Smooth muscle cell of bladder (primary cell): ENCODE measurements at places on chromosomes 3 and 15. TPM values are rescaled to one million over a fixed set of nuclear protein-coding genes. Genes with fewer than 3 reads are reported as not detected.

Gene RPSA
- total RNA-seq, result 1,430 and 2,248 TPM in 2 replicates

Gene SLC24A1
- 2.4 and 3.1 TPM in 2 replicates for total RNA-seq

Gene SNUPN
- total RNA-seq, result 33.4 and 43.4 TPM in 2 replicates

Gene CHST2
- 3.4 and 4.2 TPM in 2 replicates for total RNA-seq

Gene TFRC
- 1,389 and 2,476 TPM in 2 replicates for total RNA-seq

Gene CD200R1
- total RNA-seq, result under 0.01 TPM in 1 of 2 replicates, not detected in the other

Gene TM4SF18
- total RNA-seq, result under 0.01 and 0.92 TPM in 2 replicates

Gene RCCD1
- 7.3 and 11.0 TPM in 2 replicates for total RNA-seq

Gene PRKCD
- total RNA-seq, result 1.6 and 2.2 TPM in 2 replicates

Gene RPUSD2
- total RNA-seq, result 11.0 and 13.4 TPM in 2 replicates

Gene TTLL13
- total RNA-seq, result 0.09 and 0.14 TPM in 2 replicates

Gene ECE2
- not detected in 2 replicates for total RNA-seq

Gene ZNF660
- 2.1 and 2.6 TPM in 2 replicates for total RNA-seq

Gene ACOX2
- 23.3 and 25.8 TPM in 2 replicates for total RNA-seq

Gene GFM1
- 27.3 and 30.0 TPM in 2 replicates for total RNA-seq

Gene ARGFX
- not detected in 2 replicates for total RNA-seq

Gene PCLAF
- 14.7 and 32.0 TPM in 2 replicates for total RNA-seq

Gene BOC
- 8.4 and 8.7 TPM in 2 replicates for total RNA-seq

Gene APBA2
- total RNA-seq, result 5.2 and 17.8 TPM in 2 replicates

Gene ATP13A5
- not detected in 2 replicates for total RNA-seq

Gene PLS1
- 0.14 and 0.37 TPM in 2 replicates for total RNA-seq

Gene CCR9
- total RNA-seq, result not detected in 2 replicates

Gene ERC2
- total RNA-seq, result not detected in 2 replicates

Gene C3orf49
- not detected in 2 replicates for total RNA-seq

Gene CD200
- total RNA-seq, result 4.0 and 4.8 TPM in 2 replicates

Gene HEG1
- total RNA-seq, result 197 and 248 TPM in 2 replicates

Gene WDR93
- total RNA-seq, result under 0.01 and 0.14 TPM in 2 replicates

Gene NANOGP8
- 0.14 TPM in 1 of 2 replicates, not detected in the other for total RNA-seq

Gene PARP9
- total RNA-seq, result 18.0 and 21.9 TPM in 2 replicates

Gene AADAC
- total RNA-seq, result 11.3 and 16.1 TPM in 2 replicates

Gene SERPINI2
- not detected in 2 replicates for total RNA-seq

Gene SV2B
- total RNA-seq, result under 0.01 and 0.18 TPM in 2 replicates
